ENCODE measurements at places on chromosomes 7 and 10.

DNA sequence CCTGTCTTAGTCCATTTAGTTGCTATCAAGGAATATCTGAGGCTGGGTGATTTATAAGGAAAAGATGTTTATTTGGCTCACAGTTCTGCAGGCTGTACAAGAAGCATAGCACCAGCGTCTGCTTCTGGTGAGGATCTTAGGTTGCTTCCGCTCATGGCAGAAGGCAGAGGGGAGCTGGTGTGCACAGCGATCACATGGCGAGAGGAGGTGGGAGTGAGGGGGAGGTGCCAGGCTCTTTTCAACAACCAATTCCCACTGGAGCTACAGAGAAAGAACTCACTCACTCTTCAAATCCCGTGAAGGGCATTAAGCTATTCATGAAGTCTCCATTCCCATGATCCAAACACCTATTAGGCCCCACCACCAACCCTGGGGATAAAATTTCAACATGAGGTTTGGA lies 371.6 kb downstream of the SH2D4B start:
- DNase-seq: no peak

DNA sequence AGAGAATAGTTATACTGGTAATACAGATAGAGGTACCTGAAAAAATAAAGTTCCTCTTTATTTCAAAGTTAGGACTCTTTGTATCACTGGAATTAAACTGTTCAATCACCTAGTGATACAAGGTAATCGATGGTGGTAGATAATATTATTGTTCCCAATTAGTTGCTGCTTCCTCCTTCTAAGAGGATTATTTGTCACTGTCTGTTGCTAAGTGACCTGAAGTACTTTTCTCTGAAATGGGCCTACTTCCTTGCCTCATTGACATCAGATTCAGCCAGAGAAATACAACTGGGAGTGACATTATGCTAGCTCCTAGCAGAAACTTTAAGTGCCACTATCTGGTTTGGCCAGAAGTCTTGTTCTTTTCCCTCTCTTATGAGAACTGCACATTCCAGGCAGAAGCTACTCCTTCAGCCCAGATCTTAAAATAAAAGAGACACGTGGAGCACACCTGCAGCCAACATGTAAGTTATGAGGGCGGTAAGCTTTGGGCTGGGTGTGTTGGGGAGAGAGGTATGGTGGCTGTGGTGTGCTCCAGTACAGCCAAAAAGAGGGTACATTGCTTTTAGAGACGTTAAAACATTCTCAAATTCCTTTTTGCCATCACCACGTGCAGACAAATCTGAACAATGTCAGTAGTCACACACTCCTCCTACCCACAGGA lies 54.8 kb downstream of the MINDY3 start:
- DNase-seq: no peak

DNA sequence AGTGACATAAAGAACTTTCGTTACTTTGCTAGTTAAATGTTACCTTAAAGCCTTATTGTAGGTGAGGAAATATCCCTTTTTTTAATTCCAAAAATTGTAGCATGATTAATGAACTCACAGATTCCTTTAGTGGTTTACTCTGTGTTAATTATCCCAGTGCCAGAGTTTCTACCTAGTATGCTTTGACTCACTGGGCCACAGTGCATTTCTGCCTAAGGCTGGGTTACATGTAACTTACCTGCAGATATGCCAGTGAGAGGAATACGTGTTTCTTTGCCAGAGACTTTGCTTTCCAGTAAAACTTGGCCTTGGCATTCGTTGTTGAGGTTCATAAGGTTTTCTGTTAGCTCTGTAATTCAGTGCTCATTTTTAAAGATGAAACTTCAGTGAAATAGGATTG lies 380.8 kb upstream of the LRGUK start:
- DNase-seq: no peak

- DNase-seq: peak; percentile 29
Observed at GRCh38 chr10:119919271-119919670, 26.7 kb downstream of the SEC23IP start.

- DNase-seq: no peak
Observed at GRCh38 chr7:16095171-16095950, 326.0 kb downstream of the CRPPA start.

DNA sequence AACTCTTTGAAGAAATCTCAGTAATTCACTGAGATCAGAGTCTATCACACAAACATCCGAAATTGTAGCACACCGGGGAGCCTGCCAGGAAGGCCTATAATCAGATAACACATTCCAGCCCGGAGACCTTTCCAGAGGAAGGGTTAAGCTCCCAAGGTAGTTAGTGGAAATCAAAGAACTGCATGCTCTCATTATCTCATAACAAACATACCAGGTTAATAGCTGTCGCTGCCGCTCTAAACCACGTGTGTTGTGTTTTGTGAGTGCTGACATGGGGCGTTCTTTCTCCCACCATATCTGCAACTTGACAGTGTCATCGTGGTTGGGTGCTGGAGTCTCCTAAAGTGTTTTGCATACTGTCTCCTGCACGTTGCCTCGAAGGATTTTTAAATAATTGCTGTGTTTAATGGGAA lies 120.7 kb upstream of the CARD11 start:
- DNase-seq: no peak

GRCh38 chr7:77188731-77189437 lies 10.7 kb downstream of the FGL2 start:
- no peak for DNase-seq

GRCh38 chr10:99331207-99331803 lies 2.1 kb downstream of the CNNM1 start:
- peak; percentile 18 for DNase-seq

- no peak for DNase-seq
Observed at GRCh38 chr7:47837826-47838225, 110.4 kb downstream of the PKD1L1 start.

DNA sequence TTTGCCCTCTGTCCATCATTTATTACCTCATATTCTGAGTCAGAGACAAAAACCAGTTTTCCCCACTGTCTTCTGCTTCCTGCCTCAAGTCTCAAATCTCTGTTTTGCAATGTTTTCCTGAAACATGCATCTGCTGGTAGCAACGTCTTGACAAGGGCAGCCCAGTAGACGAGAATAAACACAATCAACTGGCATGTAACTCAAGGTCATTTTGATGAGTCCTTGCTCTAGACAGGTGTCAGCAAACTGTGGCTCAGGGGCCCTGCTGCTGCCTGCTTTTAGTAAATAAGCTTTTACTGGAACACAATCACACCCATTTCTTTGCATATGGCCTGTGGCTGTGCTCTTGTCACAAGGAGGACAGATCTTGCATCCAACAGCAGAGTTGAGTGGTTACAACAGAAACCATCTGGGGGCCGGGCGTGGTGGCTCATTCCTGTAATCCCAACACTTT lies 59.8 kb downstream of the ITIH5 start:
- peak; percentile 12 for DNase-seq

DNA sequence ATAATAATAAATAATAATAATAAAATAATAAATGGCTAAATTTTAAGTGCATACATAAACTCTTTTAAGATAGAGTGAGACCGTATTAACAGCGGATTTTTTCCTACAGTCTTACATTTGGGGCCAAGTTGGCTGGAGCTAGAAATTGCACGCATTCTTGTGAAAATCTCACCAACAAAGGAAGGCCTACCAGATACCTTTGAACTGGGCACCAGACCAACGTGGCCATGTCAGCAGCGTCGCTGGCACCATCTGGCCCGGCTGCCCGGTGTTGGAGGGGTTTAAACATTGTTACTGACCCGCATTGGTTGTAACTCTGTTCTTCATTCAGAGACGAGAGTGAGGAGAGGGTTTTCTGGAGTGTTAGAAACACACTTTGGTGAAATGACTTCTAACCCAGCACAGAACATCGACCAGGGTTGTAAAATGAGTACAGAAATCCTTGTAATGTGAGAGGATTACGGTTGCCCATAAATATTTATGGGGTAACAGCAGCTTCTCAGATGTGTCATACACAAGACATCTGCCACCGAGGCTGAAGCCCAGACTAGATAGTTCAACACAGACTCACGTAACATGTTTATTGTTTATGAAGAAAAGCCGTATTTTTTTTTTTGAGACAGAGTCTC lies 34.6 kb upstream of the UNCX start:
- peak; percentile 57 for DNase-seq

GRCh38 chr7:21611129-21611528 lies 68.3 kb downstream of the DNAH11 start:
- no peak for DNase-seq

GRCh38 chr7:2944739-2945138 lies 98.9 kb downstream of the CARD11 start:
- no peak for DNase-seq

- no peak for DNase-seq
Observed at GRCh38 chr7:90693939-90694338, 97.8 kb downstream of the CDK14 start.

GRCh38 chr10:4902571-4903011 lies 60.6 kb upstream of the AKR1C1 start:
- DNase-seq: no peak

- no peak for DNase-seq
Observed at GRCh38 chr7:50815138-50815537, 32.4 kb upstream of the GRB10 start.

DNA sequence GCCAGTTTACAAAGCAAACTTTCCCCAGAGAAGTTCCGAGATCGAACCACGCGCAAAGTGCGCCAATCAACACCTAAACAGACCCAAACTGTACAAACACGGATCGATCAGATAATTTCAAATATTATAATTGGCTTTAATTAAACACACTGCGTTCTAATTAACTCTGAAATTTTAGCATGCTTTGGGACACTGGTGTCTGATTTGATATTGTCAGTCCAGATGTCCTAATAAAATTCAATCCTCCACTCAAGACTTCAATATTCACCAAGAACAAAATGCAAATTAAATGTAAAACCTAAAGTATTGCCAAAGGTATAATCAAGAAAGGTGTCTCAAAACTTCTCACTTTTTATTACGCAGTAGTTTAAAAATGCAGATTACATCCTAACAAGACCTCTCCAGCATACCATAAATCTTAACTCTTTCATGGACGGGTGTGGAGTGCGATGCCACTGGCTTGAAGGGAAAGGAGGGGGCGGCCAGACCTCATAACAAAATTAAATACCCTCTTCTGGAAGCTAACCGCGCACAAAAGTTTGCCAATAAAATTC lies 5.9 kb upstream of the EBF3 start:
- DNase-seq: no peak

- DNase-seq: no peak
Observed at GRCh38 chr10:96374639-96374984, 15.8 kb upstream of the OPALIN start.

DNA sequence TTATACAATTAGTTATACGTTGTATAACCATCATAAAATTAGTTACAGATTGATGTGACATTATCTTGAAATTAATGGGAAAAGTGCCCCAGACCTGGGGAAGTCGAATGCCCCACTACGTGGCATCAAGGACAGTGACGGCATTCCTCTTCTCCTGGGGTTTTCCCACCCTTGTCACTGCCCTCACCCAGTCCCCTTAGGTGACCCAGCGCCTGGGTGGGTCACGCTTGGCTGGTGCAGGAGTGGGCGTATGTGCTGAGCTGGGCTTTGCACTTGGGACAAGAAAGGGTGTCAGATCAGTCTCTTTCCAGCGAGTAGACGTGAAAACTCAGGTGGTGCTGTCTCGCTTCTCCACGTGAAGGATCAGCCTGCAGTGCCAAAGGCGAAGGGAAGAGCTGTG lies 7.6 kb downstream of the FOXK1 start:
- no peak for DNase-seq

DNA sequence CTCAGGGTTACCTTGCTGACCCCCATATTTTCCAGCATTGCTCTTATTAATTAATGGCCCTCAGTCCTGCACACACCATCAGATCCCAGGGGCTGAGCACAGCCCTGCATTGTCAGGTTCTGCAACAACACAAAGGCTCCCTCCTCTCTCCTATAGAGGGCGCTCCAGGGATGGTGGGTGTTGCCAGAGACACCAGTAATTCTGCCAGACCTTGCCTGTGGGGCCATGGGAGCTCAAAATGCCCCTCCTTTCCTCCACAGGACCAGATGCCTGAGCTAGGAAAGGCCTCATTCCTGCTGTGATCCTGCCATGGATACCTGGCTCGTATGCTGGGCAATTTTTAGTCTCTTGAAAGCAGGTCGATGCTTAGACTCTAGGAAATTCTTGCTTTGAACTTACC lies 42.8 kb upstream of the PRSS58 start:
- no peak for DNase-seq

DNA sequence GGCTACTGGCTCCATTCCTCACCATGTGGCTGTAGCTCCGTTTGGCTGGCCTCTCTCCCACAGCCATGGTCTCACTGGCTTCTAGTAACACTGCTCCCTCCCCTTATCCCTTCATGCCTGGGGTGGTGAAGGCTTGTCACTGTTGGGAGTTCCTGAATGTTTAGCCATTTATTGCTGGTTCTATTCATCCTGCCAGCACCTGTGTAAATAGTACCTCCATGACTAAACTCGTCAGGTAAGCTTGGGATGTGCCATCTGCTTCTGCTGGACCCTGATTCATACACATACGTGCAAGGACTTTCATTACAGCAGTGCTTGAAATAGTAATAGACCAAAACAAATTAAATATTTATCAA lies 61.6 kb downstream of the CCDC71L start:
- DNase-seq: no peak

- DNase-seq: peak; percentile 53
Observed at GRCh38 chr7:44793919-44794318, 2.6 kb upstream of the PPIA start.
